ENCODE measurements at places on chromosomes 5 and 9.

DNA sequence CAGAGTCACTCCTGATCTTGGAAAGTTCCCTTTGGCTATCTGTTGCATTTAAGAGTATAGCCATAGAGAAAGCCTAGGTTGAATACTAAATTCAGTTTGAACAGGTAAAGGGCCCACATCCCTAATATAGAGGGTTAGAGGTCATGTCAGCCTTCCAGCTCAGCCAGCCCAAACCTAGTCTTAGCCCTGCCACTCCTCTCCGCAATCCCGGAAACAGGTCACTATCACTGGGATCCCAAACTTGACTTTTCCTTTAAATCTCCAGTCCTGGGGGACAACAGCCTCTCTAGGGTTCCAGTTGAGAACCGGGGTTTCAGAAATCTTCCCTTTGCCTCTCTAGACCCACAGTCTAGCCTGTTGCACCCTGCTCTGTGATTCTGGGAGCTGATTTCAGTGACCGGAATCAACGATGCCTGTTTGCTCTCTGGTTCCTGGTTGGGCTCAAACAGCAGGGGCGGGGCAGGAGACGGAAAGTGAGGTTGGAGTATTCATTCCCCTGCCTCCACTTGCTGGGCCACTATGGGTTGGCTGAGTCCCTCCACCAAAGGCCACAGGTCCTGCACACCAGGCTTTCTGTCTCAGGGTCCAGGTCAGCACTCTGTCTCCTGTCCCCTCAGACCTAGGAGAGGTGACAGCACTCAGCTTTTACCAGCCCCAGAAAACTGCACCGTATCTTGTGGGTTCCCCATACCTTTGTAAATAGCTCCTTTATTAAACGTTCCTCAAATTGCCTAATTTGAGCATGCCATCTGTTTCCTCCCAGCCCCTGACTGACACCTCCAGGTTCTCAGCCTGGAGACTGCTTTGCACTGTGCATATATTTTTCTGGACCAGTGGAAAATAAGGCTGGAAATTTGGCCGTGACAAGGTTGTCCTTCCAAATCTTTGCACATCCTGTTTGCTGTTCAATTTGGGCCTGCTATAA lies 23.8 kb upstream of the CPEB4 start:
- DNase-seq: no peak

DNA sequence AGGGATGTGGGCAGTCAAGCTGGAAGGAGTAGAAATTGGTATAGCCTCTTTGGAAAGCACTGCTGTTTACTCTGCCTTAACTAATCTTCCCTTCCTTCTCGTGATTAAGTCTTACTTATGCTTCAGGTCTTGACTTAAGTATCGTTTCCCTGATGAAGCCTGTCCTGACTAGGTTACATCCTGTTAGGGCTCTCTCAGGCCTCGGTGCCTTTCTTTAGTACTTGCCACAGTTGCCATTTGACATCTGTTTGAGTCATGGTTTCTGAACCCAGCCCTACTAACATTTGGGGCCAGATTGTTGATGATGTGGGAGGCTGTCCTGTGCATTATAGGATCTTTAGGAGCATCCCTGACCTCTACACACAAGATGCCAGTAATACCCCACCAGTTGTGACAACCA lies 94.4 kb downstream of the GAPVD1 start:
- DNase-seq: no peak

DNA sequence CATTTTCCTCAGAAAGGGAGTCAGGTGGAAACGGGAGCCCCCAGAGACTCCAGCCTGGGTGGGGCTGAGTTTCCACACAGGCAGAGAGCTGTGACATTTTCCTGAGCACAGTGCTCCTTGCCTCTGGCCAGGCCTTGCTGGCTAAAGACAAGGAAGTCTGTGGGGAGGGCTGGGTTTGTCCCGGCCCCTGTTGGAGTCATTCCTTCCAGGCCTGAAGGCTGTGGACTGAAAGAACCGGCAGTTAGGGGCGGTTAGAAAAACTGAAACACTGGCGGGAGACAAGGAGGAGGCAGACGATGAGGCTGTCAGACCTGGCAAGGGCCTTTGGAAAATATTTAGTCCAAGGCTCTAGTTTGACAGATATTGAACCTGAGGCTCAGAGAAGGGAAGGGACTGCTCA lies 29.9 kb downstream of the COL15A1 start:
- no peak for DNase-seq

GRCh38 chr5:87127426-87127825 lies 140.3 kb upstream of the RASA1 start:
- no peak for DNase-seq

DNA sequence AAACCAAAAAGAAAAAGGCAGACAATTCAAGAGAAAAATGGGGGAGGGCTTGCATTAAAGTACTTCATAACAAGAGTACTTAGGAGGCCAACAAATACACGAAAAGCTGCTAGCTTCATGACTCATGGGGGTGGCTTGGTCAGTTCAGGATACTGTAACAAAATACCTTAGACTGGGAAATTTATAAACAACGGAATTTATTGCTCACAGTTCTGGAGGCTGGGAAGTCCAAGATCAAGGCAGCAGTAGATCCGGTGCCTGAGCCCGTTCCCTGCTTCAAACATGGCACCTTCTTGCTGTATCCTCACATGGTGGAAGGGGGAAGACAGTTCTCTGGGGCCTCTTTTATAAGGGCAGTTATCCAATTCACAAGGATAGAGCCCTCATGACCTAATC lies 111.4 kb downstream of the C9orf50 start:
- no peak for DNase-seq

- DNase-seq: no peak
Measured at GRCh38 chr9:121483049-121483448, 16.6 kb downstream of the GGTA1 start.

GRCh38 chr9:106707291-106707690 lies 155.7 kb upstream of the ZNF462 start:
- DNase-seq: no peak

DNA sequence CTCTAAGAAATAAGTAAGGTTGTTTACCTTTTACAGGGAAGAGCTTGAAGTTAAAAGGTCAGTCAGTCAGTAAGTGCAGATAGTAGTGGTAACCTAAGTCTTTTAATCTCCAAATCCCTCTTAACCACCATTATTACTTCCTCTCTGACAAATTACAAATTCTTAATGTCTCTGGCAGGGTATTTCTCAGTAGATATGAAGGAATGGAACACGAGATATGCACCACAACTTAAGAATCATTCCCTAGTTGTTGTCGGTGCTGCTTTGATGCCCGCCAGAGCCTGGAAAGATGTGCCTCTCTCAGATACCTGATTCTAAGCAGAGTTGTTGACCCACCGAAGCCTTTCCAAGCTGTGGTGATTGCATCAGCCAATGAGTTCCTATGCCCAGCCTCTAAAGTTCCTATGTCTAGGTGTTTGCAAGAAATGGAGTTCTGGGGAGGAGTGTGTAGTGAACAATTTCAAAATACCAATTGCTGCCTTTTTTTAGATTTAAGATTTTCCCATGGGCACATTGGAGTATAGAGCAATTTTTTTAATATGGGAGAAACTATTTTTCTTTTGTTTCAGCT lies 78.5 kb downstream of the CD180 start:
- DNase-seq: no peak

DNA sequence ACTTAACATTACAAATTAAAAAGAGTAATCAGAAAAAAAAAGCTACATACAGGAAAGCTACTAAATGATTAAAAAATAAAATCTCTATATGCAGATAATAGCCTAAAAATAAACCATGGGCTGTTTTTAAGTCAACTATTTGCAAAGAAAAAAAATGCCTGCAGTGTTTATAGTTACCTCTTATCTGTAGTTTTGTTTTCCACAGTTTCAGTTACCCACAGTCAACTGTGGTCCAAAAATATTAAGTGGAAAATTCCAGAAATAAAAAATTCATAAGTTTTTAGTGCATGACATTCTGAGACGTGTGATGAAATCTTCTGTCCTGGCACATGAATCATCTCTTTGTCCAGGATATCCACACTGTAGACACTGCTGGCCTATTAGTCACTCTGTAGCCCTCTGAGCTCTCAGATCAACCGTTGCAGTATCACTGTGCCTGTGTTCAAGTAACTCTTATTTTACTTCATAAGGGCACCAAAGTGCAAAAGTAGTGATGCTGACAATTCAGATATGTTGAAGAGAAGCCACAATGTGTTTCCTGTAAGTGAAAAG lies 59.2 kb downstream of the PRELID2 start:
- DNase-seq: no peak

GRCh38 chr5:131186561-131187256 lies 16.0 kb downstream of the LYRM7 start:
- no peak for DNase-seq

- DNase-seq: no peak
Measured at GRCh38 chr5:19140276-19140675, 847.7 kb downstream of the CDH18 start.

- no peak for DNase-seq
Measured at GRCh38 chr9:7241694-7242093, 483.9 kb downstream of the KDM4C start.

GRCh38 chr9:95081998-95082397 lies 235.5 kb downstream of the FANCC start:
- no peak for DNase-seq

DNA sequence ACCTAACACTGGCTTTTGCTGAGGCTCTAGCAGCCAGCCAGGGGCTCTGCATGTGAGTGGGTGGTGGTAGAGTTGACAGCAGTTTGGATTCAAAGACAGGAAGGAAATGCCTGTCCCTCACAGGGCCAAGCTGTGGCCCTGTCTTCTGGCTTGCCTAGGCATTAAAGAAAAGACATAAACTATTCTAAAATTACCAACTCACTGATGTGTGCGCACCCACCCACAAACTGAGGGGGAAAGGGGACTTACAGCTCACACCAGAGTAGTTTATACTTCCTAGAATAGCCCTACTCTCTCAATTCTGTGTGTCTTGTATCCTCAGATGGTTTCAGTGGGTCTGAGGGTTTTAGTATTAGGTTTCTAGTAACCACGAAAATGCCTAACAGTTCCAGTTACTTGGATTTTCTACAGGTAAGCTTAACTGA lies 18.3 kb upstream of the IL13 start:
- no peak for DNase-seq

- DNase-seq: no peak
Measured at GRCh38 chr9:123362856-123363255, 6.9 kb downstream of the CRB2 start.

DNA sequence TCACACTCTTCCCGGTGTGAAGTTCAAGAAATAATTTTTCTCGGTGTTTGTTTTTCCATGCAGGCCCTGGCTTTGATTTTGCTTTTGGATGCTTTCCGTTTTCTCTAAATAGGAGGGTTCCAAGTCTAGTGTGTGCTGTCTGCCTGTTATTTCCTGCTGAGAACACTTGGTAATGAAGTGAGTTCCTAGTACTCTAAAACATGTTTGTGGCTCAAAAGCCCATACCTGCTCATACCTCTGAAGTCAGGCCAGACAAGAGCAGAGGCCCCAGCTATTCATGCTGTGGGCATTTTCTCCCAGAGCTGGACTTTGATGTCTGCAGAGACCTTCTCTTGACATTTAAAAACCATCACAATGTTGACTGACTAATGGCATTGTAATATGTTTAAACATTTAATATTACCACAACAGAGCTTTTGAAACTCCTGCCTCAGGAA lies 211.2 kb downstream of the GOLPH3 start:
- DNase-seq: no peak

DNA sequence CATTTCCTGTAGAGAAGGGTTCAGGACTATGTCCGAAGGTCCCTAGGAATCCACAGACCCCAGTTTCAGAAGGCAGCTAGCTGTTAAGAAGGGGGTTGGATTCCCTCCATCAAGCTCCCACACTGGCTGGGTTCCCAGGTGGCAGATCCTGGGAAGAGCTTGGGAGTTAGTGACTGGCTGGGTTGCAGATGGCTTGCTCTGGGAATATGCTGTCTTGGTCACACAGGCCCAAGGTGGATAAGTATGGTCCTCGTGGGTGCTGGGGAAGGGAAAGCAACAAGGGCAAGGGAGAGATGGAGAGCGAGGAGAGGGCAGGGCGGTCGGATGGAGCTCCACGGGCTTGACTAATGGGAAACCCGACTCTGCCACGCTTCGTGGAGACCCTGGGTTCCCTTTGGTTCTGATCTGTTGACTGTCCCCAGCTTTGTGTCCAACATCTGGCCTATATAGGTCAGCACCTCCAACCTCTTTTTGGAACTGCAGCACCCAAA lies 17.4 kb downstream of the SH3PXD2B start:
- no peak for DNase-seq

- no peak for DNase-seq
Measured at GRCh38 chr5:72744136-72744535, 72.3 kb upstream of the TNPO1 start.

GRCh38 chr9:102669220-102669619 lies 325.9 kb upstream of the CYLC2 start:
- no peak for DNase-seq

GRCh38 chr5:148512498-148512897 lies 128.7 kb downstream of the FBXO38 start:
- DNase-seq: no peak

- DNase-seq: no peak
Measured at GRCh38 chr5:176540956-176541337, 3.7 kb upstream of the RNF44 start.

DNA sequence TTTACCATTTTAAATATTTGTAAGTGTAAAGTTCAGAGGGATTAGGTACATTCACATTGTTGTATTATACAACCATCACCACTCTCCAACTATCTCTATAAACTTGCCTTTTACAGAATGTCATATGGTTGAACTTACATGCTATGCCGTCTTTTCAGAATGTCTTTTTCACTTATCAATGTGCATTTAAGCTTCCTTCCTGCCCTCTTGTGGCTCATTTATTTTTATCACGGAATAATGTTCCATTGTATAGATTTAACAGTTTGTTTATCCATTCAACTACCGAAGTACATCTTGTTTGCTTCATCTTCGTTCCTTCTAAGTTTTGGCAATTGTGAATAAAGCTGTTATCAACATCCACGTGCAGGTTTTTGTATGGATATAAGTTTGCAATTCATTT lies 133.3 kb upstream of the C6 start:
- DNase-seq: no peak
